Memory B cell (primary cell): ENCODE measurements at places on chromosomes 2 and 18.

DNA sequence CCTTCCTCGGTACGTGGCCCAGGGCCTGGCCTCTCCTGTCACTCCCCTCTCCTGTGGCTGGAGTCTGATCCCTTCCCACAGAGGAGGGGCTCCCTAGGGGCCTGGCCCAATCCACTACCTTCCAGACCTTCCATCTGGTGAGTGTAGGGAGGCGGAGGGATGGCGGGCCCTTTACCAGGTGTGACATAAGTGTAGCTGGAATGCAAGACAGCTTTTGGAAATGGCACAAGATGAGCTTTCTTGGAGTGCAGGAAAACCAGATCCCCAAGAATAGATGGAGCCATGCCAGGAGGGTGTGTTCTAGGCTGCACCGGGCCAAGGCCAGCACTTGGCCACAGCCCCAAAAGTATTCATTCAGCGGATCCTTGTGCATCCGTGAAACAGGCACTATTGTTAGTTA is 30.1 kb downstream of the IGFBP5 start:
- DNase-seq: no peak

- no peak for DNase-seq
Observed at GRCh38 chr2:191791953-191792560, 54.8 kb downstream of the CAVIN2 start.

- no peak for DNase-seq
Observed at GRCh38 chr2:127650785-127651380, 4.9 kb downstream of the GPR17 start.

GRCh38 chr18:9283791-9284190 is 50.8 kb upstream of the TWSG1 start:
- DNase-seq: no peak

DNA sequence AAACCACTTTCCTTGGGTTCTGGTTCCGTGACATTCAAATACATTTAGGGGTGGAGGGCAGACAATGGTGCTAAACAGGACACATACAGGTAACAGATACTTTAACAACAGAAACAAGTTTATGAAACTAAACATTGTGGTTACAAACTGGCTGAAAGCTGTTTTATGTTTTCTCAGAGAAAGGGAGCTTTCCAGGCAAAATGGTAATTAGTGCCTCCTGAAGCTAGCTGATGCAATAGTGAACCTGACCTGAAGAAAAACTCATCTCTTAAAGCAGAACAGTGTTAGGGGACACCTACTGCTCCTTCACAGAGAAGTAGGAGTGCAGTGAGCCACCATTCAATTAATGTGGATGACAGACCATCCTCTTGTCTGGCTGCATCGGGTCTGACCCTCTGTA is 138.9 kb downstream of the CCDC148 start:
- DNase-seq: no peak

DNA sequence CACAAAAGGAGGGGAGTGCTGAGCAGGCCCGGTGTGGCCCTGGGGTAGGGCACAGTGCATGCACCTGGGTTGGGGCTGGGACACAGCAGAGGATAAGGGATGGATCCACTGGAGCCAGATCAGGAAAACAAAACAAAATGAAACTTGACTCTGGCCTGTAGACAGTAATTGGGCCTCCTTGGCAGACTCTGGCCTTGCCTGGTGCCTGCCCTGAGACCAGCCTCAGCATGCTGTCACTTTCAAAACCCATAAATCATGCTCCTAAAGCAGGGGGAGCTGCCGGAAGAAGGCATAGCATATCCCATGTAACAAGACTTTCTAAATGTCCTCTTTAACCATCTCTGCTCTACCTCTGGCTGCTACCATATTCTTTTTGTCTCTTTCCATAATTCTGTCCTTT is 61.1 kb upstream of the IGFBP5 start:
- no peak for DNase-seq

- no peak for DNase-seq
Observed at GRCh38 chr2:22690096-22690495, 694.9 kb upstream of the KLHL29 start.
